ENCODE measurements at places on chromosomes 16 and 17.

- H3K36me3 ChIP-seq: no peaks in the 10 kb centered on the region
- no peak overlapping the region for H3K27ac ChIP-seq
- H3K27me3 ChIP-seq: no peaks in the 10 kb centered on the region
- H3K4me1 ChIP-seq: no peaks in the 10 kb centered on the region
Observed at GRCh38 chr16:4607841-4608703, 6.6 kb downstream of the UBALD1 start.

- no peaks in the 10 kb centered on the region for H3K4me1 ChIP-seq
- peaks cover 3% of the 10 kb centered on the region for H3K27me3 ChIP-seq
- no peak overlapping the region for H3K27ac ChIP-seq
- no peaks in the 10 kb centered on the region for H3K36me3 ChIP-seq
- DNase-seq: no peak
Observed at GRCh38 chr16:79826732-79827475, 226.4 kb upstream of the MAF start.

DNA sequence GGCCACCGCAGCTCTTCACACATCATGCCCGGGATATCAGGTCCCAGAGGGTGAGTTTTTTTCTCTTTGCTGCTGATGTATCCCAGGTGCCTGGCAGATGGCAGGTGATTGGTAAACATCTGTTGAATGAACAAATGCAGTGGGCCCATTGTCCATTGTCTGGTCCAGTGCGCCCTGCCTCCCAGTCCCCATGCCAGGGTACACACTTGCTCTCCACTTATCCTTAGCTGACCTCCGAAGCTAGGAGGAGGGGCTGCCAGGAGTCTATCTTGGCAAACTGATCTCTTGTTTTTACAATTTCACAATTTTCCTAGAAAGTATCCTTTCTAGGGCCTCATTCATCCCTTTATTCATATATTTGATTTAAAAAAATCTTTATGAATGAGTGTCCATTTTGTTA, 196.0 kb downstream of the RAB11FIP4 start:
- no peak overlapping the region for H3K4me3 ChIP-seq
- H3K27ac ChIP-seq: no peak overlapping the region
- no peak for DNase-seq
- no peaks in the 10 kb centered on the region for H3K36me3 ChIP-seq
- H3K27me3 ChIP-seq: no peaks in the 10 kb centered on the region

- peaks cover 3% of the 10 kb centered on the region for H3K27me3 ChIP-seq
- no peak for DNase-seq
- H3K27ac ChIP-seq: no peak overlapping the region
- H3K36me3 ChIP-seq: no peaks in the 10 kb centered on the region
Observed at GRCh38 chr17:56165072-56165641, 11.9 kb downstream of the ANKFN1 start.

DNA sequence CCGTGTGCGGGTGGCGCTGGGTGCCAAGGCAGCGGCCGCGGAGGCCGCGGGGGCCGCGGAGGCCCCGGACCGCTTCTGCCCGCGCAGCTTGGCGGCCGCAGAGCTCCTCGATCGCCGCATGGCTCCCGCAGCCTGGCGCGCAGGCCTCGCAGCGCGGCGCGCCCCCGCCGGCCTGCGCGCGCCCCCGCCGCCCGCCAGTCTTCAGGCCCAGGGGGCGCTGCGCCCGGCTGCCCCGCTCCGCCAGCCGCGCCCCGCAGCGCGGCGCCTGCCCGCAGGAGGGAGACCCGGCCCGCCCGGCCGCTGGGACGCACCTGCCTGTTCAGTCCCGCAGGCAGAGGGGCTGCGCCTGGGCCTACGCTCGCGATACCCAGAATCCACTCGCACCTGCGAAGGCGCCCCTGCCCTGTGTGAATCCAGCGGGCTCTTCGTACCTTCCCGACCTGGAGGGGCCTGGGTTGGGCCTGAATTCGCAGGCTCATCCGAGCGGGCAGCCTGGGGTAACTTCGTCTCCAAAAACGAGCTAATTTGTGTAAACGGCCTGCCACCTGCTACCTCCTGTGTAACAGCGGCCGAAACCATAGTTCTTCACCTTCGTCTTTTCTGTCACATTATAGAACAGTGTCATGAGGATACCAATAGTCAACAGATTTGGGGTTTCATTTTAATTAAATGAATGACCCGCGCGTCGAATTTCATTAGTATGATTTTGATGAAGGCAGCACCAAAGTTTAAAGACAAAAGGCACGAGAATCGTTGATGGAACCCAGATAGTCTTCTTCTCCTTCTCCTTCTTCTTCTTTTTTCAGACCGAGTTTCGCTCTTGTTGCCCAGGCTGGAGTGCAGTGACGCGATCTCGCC, at the start of gene CENPV:
Gene CENPV (minus strand): TSS at position 153 of the 858 bp plus-strand sequence. CDS start 33 bp downstream, at position 120.
- H3K36me3 ChIP-seq: peaks cover 4% of the 10 kb centered on the region
- peaks cover 14% of the 10 kb centered on the region for H3K4me1 ChIP-seq
- peak within 1 kb of the TSS; percentile 88 for H3K4me3 ChIP-seq

DNA sequence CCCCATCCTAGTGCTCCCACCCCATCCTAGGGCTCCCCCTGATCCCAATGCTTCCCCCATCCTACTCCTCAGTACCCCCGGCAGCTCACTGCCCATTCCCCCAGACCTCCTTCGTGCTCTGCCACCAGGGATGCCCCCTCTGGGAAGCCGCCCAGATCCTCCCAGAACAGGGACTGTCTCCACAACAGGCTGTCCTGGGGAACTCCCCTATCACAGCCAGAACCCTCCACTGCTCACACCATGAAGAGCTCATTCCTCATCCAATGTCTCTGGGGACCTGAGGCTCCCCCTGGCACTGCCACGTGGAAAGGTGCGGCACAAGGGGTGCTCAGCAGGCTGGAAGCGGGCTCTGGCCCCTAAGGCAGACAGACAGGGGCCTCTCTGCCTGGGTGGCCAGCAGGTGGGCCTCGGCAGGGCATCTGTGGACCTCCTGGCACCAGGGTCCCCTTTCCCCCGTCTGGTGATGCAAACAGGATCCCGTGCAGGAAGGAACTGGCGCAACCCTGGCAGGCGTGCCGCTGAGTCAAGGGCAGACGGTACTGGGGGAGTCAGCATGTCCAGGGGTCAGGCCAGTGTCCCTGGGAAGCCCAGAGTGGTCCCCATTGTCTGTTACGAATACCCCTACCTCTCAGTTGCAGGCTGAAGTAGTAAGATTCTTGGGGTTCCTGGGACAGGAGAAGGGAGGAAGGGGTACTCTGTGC, 14.8 kb upstream of the PVALEF start:
- no peaks in the 10 kb centered on the region for H3K36me3 ChIP-seq
- no peak for DNase-seq
- H3K4me1 ChIP-seq: no peaks in the 10 kb centered on the region
- H3K27ac ChIP-seq: no peak overlapping the region

DNA sequence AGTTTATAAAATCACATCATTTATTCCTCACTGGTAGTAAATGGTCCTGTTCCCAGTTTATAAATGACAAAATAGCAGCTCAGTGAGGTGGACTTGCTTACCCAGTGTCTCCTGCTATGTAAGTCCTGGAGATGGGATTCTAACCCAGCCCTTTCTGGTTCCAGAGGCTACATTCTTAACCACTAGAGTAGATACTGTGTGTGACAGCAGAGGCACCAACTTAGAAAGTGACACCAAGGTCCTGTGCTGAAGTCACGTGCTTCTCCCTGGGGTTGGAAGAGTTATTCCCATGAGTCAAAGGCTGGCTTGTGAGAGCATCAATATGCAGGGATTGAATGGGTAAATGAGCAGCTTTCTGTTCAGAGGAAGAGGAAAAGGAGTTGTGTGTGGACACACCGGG, 167.3 kb upstream of the IRX3 start:
- peaks cover 5% of the 10 kb centered on the region for H3K4me1 ChIP-seq
- no peaks in the 10 kb centered on the region for H3K27me3 ChIP-seq
- no peak overlapping the region for H3K27ac ChIP-seq
- no peak overlapping the region for H3K4me3 ChIP-seq
- no peaks in the 10 kb centered on the region for H3K36me3 ChIP-seq

DNA sequence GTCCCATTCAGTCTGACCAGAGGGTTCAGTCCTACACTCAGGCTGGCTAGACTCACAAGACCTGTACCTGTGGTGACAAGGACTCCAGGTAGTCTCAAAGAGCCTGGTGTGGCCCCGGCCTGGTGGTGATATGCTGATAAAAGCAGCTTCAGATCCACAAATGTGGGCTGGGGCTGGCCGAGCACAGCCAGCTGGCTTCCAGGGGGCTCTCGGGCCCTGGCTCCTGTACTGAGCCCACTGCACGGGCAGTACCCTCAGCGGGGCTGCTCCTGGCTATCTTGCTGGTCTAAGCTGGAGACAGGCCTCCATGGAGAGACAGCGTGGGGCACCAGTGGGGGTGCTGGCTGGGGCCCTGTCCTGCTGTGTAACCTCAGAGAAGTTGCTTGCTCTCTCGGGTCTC, 4.3 kb downstream of the SMIM5 start:
- no peaks in the 10 kb centered on the region for H3K27me3 ChIP-seq
- DNase-seq: no peak
- no peaks in the 10 kb centered on the region for H3K36me3 ChIP-seq
- no peak overlapping the region for H3K4me3 ChIP-seq
- no peak overlapping the region for H3K27ac ChIP-seq

GRCh38 chr17:38789185-38789584, 10.2 kb downstream of the PIP4K2B start:
- no peaks in the 10 kb centered on the region for H3K27me3 ChIP-seq
- no peak overlapping the region for H3K4me3 ChIP-seq
- peaks cover 8% of the 10 kb centered on the region for H3K4me1 ChIP-seq
- no peak overlapping the region for H3K27ac ChIP-seq

GRCh38 chr16:25260416-25260815, 2.8 kb upstream of the ZKSCAN2 start:
- no peak overlapping the region for H3K27ac ChIP-seq
- H3K4me1 ChIP-seq: peaks cover 45% of the 10 kb centered on the region
- H3K4me3 ChIP-seq: no peak overlapping the region
- no peaks in the 10 kb centered on the region for H3K27me3 ChIP-seq

DNA sequence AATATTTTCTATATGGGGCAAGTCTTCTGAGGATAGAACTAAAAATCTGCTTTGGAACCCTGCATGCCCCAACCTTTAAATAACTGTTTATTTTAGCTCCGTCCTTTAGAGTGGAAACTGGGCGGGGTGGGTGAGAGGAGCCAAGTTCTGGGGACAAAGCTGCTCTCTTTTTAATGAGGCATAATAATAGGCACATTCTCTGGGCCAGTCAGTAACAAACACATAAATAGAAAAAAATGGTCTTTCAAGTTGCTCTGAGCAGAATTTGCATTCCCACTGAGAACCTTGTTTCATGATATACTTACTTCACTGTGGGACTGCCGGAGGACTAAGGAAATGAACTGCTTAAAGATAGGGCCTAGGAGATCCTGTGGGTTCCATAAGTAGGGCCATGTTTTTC, 51.5 kb downstream of the KNOP1 start:
- no peak overlapping the region for H3K27ac ChIP-seq
- no peak for DNase-seq
- H3K4me3 ChIP-seq: no peak overlapping the region

GRCh38 chr17:76905836-76906235, 37.6 kb downstream of the MGAT5B start:
- no peaks in the 10 kb centered on the region for H3K4me1 ChIP-seq
- no peak overlapping the region for H3K4me3 ChIP-seq
- H3K27ac ChIP-seq: no peak overlapping the region
- H3K36me3 ChIP-seq: no peaks in the 10 kb centered on the region

GRCh38 chr16:22073350-22073749, 19.0 kb upstream of the VWA3A start:
- H3K4me1 ChIP-seq: no peaks in the 10 kb centered on the region
- no peak for DNase-seq
- H3K27ac ChIP-seq: no peak overlapping the region
- no peaks in the 10 kb centered on the region for H3K27me3 ChIP-seq

- peak overlapping the region; percentile 71 for H3K27ac ChIP-seq
- no peaks in the 10 kb centered on the region for H3K27me3 ChIP-seq
- peaks cover 20% of the 10 kb centered on the region for H3K36me3 ChIP-seq
Observed at GRCh38 chr17:57622683-57623433, 122.2 kb downstream of the CCDC182 start.

GRCh38 chr16:19735074-19735867, 17.2 kb downstream of the IQCK start:
- no peak for DNase-seq
- no peak overlapping the region for H3K27ac ChIP-seq
- H3K36me3 ChIP-seq: no peaks in the 10 kb centered on the region
- peaks cover 2% of the 10 kb centered on the region for H3K27me3 ChIP-seq
- H3K4me1 ChIP-seq: no peaks in the 10 kb centered on the region

- DNase-seq: no peak
- H3K27ac ChIP-seq: no peak overlapping the region
- no peak overlapping the region for H3K4me3 ChIP-seq
- no peaks in the 10 kb centered on the region for H3K4me1 ChIP-seq
- H3K27me3 ChIP-seq: peaks cover 8% of the 10 kb centered on the region
Observed at GRCh38 chr16:70634861-70635260, 11.5 kb upstream of the IL34 start.

- peak overlapping the region; percentile 71 for H3K27ac ChIP-seq
- peak overlapping the region; percentile 95 for H3K4me3 ChIP-seq
- H3K36me3 ChIP-seq: peaks cover 8% of the 10 kb centered on the region
- peaks cover 35% of the 10 kb centered on the region for H3K4me1 ChIP-seq
- peak; percentile 84 for DNase-seq
- peaks cover 5% of the 10 kb centered on the region for H3K27me3 ChIP-seq
Observed at GRCh38 chr16:85557083-85557970, 55.8 kb upstream of the GSE1 start.

DNA sequence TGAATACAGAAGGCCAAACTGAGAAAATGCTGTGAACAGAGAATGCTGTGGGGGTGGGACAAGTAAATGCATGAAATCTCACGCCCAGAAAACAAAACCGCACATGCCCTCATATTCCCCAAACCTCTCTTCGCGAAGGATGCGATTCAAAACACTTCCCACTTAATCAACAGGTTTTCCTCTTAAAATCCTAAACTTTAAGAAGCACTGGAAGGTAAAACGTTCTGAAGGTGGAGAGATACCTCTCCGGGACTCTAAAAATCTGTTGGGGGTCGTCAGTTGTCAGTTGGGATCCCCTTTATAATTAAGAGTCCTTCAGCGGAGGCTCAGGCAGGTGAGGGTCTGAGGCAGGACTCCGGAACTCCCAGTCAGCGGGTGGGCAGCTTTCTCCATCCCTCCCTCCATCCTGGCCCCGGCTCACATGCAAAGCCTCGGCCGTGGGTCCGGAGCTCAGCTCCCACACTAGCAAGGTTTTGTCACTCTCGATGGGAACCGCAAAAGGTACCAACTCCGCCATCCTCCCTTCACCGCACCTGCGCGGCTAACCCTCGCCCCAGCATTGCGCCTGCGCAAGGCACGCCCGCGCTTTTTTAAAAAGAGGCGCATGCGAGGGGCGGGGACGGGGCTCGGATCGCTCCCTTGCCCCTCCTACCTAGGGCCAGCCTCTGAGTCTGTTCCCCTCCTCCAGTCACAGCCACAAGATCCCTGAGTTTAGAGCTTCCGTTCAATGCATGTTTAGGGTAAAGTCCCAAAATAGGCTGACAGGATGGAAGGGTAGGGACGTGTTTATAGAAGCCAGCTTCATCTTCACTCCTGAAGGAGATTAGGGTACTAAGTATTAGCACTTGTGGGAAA, at the start of gene RDM1:
Gene RDM1 (minus strand): TSS at position 563 of the 855 bp plus-strand sequence. CDS start 46 bp downstream, at position 517.
- peaks cover 23% of the 10 kb centered on the region for H3K4me1 ChIP-seq
- peak within 1 kb of the TSS; percentile 89 for H3K4me3 ChIP-seq
- peak; percentile 97 for DNase-seq
- H3K27me3 ChIP-seq: peaks cover 8% of the 10 kb centered on the region
- H3K27ac ChIP-seq: peak within 1 kb of the TSS; percentile 91

Measured in activated CD4-positive, alpha-beta T cell treated with anti-CD3 and anti-CD28 coated beads, Interleukin-2, amount 10 ng/mL, durations not matched to agents 24 days and 14 days (primary cell).